ENCODE measurements at places on chromosomes 5 and 9.
A peak's percentile ranks its signal among the peaks of the same experiment; 100 is the strongest.

DNA sequence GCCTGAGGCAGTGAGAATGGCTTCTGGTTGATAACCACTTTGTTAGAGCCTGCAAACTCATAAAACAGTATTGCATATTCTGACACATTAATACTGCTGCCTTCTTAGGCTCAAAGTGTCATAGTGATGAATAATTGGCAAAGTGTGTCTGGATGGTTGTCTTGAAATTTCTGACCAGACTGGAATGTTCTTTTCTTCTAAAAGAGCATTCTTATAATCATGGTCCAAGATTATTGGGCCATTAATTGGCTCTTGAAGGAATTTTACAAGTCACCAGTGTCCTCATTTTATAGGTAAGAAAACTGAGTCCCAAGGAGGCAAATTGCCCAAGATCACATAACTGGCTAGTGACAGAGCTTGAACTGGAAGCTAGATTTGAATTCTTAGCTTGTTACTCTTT lies 111.7 kb downstream of the PCSK1 start:
- DNase-seq = no peak

- DNase-seq = no peak
Measured at GRCh38 chr5:167112556-167112955, 1178.9 kb upstream of the WWC1 start.

DNA sequence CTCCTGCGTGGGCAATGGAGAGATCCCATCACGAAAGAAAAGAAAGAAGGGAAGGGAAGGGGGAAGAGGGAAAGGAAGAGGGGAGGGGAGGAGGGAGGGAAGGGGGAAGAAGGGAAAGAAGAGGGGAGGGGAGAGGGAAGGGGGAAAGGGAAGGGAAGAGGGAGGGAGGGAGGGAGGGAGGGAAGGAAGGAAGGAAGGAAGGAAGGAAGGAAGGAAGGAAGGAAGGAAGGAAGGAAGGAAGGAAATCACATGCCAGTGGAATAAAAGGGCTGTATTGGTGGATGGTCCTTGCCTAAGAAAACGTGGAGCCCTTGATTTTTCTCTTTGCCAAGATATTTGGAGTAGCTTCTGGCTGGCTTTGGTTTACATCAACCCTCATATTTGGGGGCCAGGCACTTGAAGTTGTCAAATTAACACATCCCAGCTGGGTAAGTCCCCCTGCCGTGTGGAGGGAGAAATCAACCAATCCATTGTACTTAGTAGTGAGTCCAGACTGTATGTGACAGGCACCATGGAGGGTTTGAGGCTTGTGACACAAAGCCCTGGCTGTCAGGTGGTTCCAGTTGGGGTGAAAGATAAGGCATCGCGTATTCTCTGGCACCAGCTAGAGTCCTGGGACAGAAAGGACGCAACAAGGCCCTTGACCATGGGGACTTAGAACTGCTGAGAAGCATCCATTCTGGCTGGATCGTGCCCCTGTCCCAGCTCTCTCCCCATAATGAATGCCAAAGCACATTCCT lies 23.7 kb downstream of the IDNK start:
- no peak for DNase-seq

GRCh38 chr5:108541836-108542235 lies 159.9 kb upstream of the FBXL17 start:
- DNase-seq = no peak

GRCh38 chr9:131103024-131103423 lies 6.7 kb downstream of the AIF1L start:
- no peak for DNase-seq

DNA sequence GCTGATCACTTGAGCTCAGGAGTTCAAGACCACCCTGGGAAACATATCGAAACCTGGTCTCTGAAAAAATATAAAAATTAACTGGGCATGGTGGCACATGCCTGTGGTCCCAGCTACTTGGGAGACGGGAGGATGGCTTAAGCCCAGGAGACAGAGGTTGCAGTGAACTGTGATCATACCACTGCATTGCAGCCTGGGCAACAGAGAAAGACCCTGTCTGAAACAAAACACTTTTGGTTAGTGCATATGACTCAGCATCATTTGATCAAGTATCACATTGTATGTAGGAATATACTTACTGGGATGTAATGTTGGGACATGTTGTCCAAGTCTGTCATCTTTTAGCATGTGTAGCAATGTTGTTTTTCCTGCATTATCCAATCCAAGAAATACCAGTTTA lies 12.0 kb downstream of the SAR1B start:
- no peak for DNase-seq

DNA sequence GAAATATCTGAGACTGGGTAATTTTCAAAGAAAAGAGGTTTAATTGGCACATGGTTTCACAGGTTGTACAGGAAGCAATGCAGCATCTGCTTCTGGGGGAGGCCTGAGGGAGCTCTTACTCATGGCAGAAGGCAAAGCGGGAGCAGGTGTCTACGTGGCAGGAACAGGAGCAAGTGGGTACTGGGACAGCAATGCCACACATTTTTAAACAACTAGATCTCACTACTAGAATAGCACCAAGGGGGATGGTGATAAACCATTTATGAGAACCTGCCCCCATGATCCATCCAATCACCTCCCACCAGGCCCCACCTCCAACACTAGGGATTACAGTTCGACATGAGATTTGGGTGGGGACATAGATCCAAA lies 47.6 kb upstream of the HOMER1 start:
- peak; percentile 3 for DNase-seq

DNA sequence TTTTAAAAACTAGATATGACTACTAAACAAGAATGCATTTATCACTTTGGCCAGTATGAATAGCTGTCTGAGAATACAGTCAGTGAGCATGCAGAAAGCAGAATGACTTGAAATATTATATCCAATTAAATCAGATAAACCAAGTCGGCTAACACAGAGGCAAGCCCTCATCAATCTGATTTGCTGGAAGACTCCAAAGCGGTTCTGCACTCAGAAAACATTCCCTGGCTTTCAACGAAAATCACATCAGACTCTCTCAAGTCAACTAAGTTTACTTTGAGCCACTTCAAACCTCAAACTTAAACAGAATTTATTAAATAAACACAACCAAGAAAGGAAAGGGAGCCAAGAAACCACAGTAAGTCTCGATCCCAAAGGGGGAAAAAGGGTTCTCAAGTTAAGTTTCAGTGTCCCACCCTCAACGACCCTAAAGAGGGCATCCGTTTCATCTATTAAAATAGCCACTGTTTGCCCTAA lies 1.4 kb downstream of the MYO10 start:
- no peak for DNase-seq

GRCh38 chr9:134318481-134318891 lies 7.8 kb upstream of the RXRA start:
- no peak for DNase-seq

- DNase-seq = no peak
Measured at GRCh38 chr5:159184236-159184635, 25.1 kb downstream of the RNF145 start.

Data from activated CD4-positive, alpha-beta T cell treated with anti-CD3 and anti-CD28 coated beads, Interleukin-2, amount 50 U/mL, for 24 hours (primary cell).